ENCODE measurements at places on chromosomes 6 and 20. TPM values are rescaled to one million over a fixed set of nuclear protein-coding genes. Genes with fewer than 3 reads are reported as not detected.
A peak's percentile ranks its signal among the peaks of the same experiment; 100 is the strongest.

GRCh38 chr20:11376998-11377397 is 540.7 kb upstream of the BTBD3 start:
- DNase-seq, result peak; percentile 33

GRCh38 chr6:15393605-15394004 is 147.7 kb downstream of the JARID2 start:
- DNase-seq, result no peak

HS3ST5 gene
- 0.62 TPM for total RNA-seq

GRCh38 chr20:25191051-25191450 is 4.5 kb upstream of the ENTPD6 start:
- no peak for DNase-seq

DNA sequence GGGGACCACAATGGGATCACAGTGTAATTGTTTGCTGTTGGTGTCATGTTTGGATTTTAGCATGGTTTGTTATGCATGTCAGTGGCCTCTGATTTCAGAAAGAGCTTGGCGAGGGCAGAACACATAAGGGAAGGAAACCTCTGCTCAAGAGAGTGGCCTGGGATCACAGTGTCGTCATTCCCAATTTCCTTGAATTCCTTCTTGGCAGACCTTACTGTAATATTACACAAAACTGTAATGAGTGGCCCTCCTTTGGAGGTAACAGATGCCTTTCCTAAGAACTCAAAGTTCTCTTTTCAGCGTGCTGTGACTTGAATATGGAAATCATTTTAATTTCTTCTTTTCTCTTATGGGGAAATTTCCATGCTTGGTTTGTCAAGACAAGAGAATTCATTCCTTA is 46.9 kb downstream of the JAG1 start:
- no peak for DNase-seq

LRRC73 gene
- 1.6 TPM for total RNA-seq

SOBP gene
- 0.42 TPM for total RNA-seq

Measured in myocyte (in vitro differentiated cells).